Stimulated activated CD4-positive, alpha-beta T cell treated with anti-CD3 and anti-CD28 coated beads, TNF-alpha, amount 100 ng/mL, for 24 hours (primary cell): ENCODE measurements at places on chromosomes 7 and 10.

GRCh38 chr7:20508109-20508508 is 107.4 kb upstream of the ABCB5 start:
- DNase-seq = no peak

GRCh38 chr7:15546272-15546792 is 15.5 kb downstream of the AGMO start:
- no peak for DNase-seq

- DNase-seq = no peak
These were observed 3.6 kb upstream of the IFIT1 start for GRCh38 chr10:89388806-89389205.

DNA sequence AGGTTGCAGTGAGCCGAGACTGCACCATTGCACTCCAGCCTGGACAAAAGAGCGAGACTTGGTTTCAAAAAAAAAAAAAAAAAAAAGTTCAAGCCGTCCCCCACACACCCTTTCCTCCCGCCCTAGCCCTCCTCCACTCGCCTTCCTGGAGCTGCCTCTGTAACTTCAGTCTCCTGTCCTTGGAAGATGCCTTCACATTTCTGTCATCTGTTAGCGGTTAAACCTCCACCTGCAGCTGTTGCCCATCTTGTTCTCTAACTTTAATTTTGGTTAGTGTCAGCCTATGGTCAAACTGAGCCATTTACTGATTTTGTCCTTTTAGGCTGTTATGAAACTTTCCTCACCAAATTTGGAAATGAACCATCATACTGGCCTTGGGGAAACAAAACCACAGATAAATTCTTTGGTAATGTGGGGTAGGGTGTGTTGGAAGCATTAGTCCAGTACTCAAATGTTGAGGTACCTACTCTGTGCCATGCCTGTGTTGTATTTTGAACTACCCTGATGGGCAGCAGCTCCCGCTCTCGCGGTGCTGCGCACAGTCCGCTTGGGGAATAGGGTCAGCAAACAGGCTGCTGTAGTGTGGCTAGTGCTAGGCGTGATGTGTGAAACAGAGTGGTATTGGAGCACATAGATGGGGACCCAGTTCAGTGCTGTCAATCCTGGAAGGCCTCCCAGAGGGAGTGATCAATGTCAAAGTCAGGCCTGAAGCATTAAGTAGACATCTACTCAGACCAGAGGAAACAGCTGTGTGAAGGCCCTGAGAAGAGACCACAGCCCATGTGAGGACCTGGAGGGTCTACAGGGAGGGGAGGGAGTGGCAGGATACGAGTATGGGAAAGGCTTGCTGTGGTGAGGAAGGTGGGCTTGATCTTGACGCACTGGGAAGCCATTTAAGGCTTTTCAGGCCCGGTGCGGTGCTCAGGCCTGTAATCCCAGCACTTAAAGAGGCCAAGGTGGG is 26.9 kb downstream of the SFXN4 start:
- no peak for DNase-seq

GRCh38 chr10:63887023-63887589 is 365.9 kb downstream of the REEP3 start:
- no peak for DNase-seq

DNA sequence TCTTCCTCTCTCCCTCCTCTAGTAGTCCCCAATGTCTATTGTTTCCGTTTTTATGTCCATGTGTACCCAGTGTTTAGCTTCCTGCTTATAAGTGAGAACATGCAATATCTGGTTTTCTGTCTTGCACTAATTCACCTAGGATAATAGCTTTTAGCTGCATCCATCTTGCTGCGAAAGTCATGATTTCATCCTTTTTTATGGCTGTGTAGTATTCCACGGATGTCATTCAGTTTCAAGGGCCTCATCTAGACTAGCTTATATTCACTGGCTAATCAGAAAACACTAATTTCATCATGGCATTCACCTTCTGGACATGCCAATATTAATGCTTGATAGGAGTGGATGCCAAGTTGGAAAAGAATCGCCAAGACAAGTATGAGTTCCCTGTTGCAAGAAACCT is 619.6 kb upstream of the AUTS2 start:
- no peak for DNase-seq

- DNase-seq = no peak
These were observed 352.5 kb downstream of the GPAM start for GRCh38 chr10:111831058-111831457.

- DNase-seq = no peak
These were observed 97.9 kb upstream of the SAMD8 start for GRCh38 chr10:75013522-75013921.

- no peak for DNase-seq
These were observed 266.9 kb upstream of the NFE2L3 start for GRCh38 chr7:25885057-25885576.

- no peak for DNase-seq
These were observed 146.6 kb upstream of the RNF32 start for GRCh38 chr7:156493942-156494341.

GRCh38 chr10:50605269-50605950 is 18.3 kb downstream of the SGMS1 start:
- DNase-seq = no peak

GRCh38 chr7:43054052-43054722 is 58.3 kb upstream of the HECW1 start:
- DNase-seq = no peak

DNA sequence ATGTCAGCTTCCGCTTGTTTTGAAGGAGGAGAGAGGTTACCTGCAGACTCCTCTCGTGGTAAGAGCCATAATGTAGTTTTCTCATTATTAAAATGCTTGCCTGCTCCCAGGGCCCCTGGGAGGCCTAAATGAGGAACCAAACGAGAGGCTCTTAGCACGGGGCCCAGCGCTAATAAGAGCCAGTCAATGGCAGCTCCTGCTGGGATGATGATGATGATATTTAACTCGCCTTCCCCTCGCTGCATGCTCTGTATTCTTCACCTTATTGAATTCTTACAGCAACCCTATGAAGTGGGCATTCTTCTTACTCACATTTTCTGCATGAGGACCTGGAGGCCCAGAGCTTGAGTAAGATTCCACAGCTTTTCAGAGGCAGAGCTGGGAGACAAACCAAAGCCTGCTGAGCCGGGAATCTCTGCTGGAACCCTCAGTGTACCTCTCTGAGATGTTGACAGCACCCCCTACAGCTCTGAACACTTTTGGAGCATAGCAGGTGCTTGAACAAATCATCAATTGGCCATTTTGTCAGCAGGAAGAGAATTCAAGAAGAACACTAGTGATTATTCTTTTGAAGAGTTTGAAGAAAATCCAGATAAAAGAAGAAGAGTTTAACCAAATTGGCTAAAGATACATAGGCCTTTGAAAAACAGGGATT is 93.1 kb upstream of the HABP2 start:
- no peak for DNase-seq

- DNase-seq = no peak
These were observed 1.0 kb downstream of the SYPL1 start for GRCh38 chr7:106110885-106111654.

GRCh38 chr10:67306588-67307205 is 380.9 kb downstream of the LRRTM3 start:
- DNase-seq = no peak

DNA sequence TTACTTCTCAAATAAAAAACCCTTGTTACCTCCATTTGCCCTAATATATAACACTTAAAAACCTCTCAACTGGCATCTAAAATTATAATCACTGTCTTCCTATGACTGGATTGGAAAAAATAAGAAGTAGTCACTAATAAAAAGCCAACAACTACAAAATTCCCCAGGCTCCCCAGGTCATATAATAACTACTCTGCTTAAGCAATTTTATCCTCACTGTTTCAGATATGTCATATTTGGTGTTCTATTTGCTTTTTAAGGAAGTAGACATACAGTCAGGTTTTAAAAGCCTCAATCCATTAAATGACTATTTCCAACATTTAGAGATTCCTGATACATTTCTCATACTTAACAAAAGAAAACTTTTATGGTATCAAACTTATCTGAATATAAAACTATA is 2.4 kb downstream of the H2AZ2 start:
- no peak for DNase-seq

- DNase-seq = no peak
These were observed 127.0 kb downstream of the SORCS1 start for GRCh38 chr10:107037192-107038122.

GRCh38 chr7:29077176-29077575 is 69.2 kb downstream of the CPVL start:
- DNase-seq = no peak

DNA sequence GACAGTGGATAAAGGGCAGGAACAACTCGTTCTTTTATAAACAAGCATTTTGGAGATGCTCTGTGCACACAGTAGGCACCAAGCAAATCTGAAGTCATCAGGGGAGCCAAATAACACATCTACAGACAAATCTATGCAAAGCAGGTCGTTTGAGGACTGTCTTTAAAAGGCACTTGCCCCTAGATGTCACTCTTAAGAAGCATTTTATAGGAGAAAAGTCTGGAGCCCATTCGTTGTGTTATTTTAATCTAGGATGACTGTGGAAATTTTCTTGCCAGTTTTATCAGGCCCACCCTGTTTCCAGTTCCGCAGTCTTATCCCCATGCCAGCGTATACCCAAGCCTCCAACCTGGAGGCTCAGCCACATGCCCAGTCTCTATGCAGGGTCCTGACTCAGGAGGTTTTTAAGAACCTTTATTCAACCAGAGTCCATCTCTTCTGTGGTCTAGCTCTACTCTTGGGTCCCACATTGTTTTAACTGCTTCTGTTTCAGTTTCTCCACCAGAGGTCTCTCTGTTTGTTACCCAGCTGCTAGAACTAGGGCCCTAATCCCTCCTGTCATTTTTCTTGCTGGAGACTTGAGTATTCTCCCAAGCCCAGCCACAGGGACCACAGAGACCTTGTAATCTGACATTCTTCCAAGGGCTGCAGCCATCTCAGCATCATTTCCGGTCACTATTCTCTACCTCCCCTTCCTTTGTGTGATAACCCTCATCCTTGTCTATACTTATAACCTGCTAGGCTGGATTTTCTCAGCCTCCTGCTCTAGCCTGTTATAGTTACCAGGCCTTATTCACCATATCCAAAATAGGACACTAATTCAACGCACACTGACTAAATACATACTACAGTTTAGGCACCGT is 26.7 kb downstream of the PIK3CG start:
- DNase-seq = no peak

DNA sequence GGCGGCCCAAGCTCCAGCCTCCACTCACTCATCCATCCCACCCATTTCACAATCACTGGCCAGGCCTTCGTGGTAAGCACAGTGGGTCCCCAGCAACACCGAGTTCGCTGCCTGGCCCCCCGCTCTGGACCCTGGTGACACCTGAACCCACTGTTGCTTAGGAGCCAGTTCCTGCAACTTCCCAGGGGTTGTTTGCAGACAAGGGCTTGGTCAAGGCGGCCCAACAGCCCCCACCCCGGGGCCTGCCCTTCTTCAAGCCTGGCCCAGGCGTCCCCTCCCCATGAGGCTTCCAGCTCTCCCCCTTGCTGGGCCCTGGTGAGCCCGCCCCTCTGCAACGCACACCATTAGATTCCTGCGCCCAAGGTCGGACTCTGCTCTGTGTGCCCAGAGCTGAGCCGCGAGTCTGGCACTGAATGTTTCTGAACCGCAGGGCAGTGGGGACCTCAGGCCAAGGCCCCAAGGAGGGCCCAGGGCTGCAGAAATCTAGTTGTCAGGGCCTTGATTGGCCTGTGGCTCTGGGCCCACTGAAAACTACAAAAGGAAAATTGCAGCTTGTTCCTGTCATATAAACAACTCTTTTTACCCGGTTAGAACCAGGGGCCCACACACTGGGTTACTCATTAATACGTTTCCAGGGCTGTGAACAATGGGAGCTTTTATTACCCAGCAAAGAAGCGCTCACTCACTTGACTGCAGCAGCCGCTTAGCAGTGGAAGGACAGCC is 2.1 kb upstream of the COX19 start:
- DNase-seq = no peak

DNA sequence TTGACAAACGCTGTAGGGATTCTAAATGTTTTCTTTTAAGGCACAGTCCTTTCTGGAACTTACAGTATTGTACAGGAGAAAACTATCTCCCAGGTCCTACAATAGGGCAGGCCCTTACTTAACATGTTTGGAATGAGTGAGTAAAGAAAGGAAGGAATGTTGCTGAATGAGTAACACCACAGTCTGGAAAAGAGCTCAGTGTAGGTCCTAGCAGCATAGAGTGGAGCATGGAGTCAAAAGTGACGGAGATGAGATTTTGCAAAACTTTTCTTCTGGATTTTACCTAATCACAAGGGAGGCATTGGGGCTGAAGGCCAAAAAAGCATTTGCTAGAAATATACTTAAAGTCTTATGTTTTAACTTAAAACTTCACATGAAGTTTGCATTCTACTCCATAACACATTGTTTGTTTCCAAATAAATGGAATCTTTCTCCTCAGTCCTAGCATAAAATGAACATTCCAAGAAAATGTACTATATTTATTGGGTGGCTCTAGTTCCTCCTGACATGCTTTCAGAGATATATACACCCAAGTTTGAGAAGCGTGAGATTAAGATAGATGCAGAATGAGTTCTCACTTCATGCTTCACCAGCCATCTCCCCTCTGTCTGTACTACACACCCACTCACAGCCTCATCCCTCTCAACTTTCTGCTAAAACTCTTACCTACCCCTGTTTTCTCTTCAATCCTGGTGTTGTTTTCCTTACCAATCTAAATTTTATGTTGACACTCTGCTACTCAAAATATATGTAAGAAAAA is 20.2 kb upstream of the ADD3 start:
- no peak for DNase-seq

DNA sequence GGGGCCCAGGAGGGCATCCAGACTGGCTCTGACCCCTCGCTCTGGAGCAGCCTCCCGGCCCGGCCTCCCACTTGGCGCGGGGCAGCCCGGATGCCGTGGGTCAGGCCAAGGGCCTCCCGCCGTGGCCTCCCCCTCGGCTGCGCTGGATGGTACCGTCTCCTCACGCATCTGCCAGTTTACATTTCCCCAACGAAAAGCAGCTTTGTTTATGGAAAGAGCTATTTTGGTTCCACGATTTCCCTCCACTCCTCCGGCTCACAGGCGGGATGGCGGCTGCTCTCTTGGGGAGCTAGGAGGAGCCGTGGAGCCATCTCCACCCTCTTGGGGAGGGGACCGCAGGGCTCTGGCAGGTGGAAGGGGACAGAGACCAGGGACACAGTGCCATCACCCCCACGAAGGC is 93.2 kb upstream of the MYL10 start:
- DNase-seq = no peak

DNA sequence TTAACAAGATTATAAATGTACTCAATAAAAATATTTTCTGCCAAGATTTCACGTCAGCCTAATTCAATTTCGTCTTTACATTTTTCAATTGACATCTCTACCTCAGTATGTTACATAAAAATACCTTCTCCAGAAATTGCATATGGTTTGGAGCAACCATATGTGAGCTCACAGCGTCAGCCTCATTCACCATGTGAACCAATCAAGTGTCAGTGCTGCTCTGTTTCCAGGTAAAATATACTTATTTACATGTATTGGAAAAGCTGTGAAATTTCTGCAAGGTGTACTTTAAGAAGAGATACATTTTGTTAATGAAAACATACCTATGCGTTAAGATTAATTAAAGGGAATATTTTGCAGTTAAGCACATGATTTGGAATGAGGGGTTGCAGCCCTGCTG is 110.7 kb upstream of the PRSS1 start:
- no peak for DNase-seq
